ENCODE measurements at places on chromosomes 3 and 15.
A peak's percentile ranks its signal among the peaks of the same experiment; 100 is the strongest.

- no peak for DNase-seq
These were observed 1.9 kb downstream of the PAQR9 start for GRCh38 chr3:142961539-142961938.

- no peak for DNase-seq
These were observed 101.6 kb downstream of the RPL22L1 start for GRCh38 chr3:170768334-170768801.

DNA sequence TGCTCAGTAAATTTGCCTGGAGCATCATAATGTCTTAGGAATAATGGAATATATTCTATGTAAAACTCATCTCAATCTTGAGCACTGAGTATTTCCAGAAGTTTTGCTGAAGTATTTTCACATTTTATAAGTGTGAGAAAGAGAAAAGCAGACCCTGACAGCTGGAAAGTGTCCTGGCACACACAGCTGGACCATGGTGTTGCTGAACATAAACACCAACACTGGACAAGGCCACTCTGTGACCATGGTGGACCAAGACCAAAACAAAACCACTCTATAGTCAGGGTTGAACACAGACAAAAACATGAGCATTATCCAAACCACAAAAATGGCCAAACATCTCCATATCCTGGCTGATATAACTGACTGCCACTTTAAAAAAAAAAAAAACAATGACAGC is 15.1 kb upstream of the SGO1 start:
- DNase-seq, result no peak

DNA sequence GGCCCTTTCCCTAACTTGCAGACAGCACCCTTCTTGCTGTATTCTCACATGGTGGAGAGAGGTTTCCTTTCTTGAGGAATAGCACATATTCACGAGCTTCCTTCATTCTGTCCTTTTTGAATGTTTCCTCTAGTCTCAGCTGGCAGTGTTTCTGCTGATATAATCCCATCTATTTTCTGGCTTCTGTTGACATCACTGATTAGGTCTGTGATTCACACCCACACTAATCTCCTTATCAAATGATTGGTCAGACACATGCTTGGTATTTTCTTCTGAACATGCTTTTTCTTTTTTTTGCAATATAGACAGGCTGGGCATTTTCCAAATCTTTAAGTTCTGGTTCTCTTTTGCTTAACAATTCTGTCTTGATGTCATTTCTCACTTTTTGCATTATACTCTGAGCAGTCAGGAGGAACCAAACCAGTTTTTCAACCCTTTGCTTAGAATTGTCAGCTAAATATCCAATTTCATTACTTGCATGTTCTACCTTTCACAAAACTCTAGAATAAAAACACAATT is 65.4 kb downstream of the OXSM start:
- peak; percentile 20 for DNase-seq
